ENCODE measurements at places on chromosomes 6 and 20.

DNA sequence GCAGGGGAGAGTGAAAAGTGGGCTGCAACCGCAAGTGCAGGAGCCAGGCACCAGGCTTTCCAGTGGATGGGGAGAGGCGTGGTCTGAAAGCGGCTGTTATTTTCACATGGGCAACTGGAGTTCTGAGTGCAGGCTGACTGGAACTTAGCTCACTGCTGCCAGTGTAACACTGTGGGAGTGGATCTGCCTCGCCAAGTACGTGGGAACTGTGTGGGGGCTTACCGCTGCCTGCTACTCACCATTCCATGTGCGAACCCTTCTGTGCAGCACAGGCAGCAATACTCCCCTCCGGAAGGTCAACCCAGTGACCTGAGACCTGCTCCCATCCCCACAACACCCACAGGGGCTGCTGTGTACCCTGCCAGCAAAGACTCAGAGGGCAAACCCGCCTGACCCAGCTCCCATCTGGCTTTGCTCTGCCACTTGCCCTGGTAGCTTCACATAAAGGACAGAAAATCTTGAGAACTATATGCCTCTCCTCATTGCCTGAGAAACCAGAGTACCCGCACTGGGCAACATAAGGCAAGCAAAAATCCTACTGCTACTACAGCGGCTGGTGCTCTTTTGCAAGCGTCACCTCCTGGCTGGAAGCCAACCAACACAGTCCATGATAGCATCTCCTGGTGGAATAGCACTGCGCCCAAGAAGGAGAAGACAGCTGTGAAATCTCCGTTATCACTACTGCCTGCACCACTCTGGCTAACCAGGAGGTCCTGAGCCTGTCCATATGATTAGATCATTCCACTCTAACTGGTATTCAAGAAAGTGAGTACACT, 54.4 kb upstream of the SIRPG start:
- no peak for DNase-seq

- no peak for DNase-seq
Observed at GRCh38 chr20:63854766-63855362, 6.4 kb upstream of the ABHD16B start.

GRCh38 chr6:6315660-6316059, 4.8 kb downstream of the F13A1 start:
- DNase-seq: no peak

DNA sequence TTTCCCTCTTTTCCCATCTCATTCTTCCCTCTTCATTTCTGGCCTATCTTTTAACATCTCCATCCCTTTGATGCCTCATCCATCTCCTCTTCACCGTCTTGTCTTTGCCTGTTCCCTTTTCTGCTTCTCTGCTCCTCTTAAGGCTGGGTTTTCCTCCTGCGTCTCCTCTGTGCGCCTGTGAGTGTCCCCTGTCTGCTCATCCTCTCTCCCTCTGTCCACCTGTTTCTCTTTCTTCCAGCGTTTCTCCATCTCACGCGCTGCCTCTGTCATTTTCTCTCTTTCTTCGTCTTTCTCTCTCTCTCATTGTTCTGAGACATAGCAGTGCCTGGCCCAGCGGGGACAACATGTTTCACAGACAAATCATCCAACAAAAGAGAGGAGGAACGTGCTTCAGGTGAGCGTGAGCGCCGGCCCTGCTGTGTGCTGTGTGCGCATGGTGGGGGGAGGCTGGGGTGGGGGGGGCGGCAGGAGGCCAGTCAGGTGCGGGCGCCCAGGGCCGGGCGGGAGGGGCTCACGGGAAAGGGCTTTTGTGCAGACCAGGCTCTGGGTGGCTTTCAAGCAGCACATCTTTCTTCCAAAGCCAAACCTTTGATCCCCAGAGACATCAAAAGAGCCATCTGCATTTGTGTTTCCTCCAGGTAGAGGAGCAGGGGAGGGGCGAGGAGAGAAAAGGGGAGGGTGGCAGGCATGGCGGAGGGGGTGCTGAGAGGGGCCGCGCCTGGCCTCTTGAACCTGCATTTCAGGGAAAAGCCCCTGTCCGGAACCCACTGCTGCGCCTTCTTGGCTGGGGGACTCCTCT, 121.3 kb downstream of the VEGFA start:
- no peak for DNase-seq

GRCh38 chr20:35511814-35512420, 17.5 kb downstream of the C20orf173 start:
- no peak for DNase-seq

- no peak for DNase-seq
Observed at GRCh38 chr6:26534681-26535465, 3.3 kb upstream of the HMGN4 start.

GRCh38 chr6:127464881-127465459, 5.8 kb upstream of the KIAA0408 start:
- DNase-seq: peak; percentile 40

DNA sequence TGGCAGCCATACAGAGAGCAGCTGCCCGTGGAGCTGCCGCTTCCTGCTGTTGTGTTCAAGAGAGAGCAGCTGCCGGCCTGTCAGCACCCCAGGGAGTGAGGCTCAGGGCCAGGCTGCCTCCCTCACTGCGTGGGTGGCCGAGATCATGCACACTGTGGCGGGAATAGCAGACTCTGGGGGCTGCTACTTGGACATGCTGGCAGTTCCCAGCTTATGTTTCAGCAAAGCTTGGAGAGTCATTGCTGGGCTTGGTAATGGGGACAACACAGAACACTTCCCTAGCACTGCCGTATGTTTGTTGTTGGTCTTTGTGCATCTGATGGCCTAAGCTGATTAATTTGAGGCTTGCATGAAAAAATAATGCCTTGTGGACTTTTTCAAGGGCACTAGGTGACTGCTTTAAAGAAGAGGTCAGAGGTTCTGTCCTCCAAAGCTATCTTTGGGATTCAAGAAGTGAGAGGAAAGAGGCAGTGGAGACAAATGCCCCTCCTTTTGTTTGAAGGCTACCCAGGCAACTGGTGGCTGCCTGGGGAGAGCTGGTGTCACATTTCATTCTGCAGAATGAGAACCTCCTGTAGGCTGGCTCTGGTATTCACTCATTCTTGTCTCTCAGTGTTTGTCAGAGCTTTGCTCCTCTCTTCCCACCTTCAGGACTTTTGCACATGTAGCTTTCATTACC, 18.8 kb downstream of the MRAP2 start:
- DNase-seq: no peak

GRCh38 chr20:50891138-50891537, 40.1 kb downstream of the ADNP start:
- no peak for DNase-seq

- peak; percentile 95 for DNase-seq
Observed at GRCh38 chr6:30617565-30618269, at the start of gene MRPS18B. Gene MRPS18B (plus strand): TSS chr6:30617840. CDS start chr6:30617866, 26 bp downstream.

DNA sequence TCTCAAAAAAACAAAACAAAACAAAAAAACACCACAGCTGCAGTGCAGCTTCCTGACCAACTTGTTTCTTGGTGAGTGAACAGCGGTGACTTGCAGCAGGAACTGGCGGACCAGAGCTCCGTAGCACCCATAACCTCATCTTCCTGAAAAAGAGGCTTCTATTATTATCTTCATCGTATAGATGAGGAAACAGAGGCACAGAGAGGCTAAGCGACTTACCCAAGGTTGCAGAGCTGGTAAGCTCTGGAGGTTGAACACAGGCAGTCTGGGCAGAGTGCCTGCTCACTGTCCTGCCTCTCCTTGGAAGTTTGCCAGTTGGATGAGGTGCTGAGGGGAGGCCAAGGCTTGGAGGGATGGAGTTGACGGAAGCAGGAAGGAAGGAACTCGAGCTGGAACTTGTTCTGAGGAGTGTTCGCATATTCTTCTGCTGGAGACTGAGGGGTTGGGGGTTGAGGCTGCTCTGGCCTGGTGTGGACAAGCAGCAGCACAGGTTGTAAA, 47.9 kb upstream of the CCDC167 start:
- no peak for DNase-seq

- DNase-seq: peak; percentile 22
Observed at GRCh38 chr6:152863618-152864326, 113.2 kb downstream of the VIP start.

DNA sequence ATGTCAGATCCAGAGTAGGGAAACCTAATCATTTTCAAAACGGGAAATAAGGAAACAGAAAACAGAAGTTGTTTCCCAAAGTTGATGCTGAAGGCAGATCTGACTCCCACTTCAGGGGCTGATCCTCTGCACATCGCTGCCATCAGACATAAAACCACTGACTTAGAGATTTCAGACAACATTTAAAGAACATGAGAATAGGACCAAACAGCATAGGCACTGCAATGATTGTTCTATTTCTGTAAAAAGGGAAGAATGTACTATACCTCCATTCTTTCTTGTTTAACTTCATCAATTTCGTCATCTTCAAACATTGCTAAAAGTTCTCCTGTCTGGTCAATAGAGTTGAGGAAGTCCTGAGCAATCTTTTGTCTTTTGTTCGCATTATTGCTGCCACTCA, 324.7 kb upstream of the RUNX2 start:
- DNase-seq: no peak

- no peak for DNase-seq
Observed at GRCh38 chr6:10441655-10442009, 26.8 kb upstream of the TFAP2A start.

GRCh38 chr20:829551-829950, 4.0 kb upstream of the FAM110A start:
- no peak for DNase-seq

- no peak for DNase-seq
Observed at GRCh38 chr6:137700161-137700560, 166.9 kb upstream of the TNFAIP3 start.

DNA sequence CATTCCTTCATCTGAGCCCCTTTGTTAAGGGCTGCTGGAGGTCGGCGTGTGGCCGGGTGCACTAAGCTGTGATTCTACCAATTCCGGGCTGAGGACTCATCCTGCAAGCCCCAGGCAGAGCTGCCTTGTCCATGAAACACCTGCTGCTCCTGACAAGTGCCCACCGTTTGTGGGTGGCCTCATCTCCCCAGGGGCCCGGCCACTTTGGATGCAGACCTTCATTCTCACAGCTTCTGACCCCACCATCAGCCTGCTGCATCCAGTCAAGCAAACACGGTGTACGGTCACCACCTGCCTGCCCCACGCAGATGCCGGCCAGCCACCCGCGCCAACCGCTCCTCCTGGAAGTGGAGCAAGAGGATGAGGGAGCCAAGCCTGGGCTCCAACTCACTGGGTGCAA, 382.7 kb downstream of the THBS2 start:
- no peak for DNase-seq

DNA sequence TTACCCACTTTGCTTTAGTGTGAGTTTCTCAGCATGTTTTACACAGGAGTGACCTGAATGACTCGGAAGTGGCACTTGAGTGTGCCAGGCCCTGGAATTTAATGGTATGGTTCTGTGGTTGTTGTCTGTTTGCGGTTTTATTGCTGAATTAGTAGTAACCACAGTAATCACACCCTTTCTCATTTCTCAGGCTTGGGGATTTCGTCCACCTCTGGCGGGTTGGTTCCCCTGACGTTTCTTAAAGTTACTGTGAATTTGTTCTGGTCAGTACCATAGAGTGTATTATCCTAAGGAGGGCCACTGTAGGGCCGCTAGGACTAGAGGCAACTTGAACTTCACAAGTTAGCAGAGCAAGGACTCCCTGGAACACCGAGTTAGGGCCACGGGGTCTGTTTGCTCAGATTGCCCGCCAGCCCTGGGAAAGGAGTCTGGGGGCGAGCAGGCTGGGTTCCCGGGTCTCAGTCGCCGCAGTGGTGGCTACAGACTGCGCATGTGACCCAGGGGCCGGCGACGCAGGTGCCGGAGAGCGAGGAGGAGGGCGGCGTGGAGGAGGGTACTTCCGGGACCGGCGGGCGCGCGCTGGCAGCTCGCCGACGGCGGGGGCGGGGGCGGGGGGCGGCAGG, 546 bp upstream of the KLHL32 start:
- no peak for DNase-seq
